Right lobe of liver (tissue), 6 donors: ENCODE measurements at places on chromosomes 1 and 21.

DNA sequence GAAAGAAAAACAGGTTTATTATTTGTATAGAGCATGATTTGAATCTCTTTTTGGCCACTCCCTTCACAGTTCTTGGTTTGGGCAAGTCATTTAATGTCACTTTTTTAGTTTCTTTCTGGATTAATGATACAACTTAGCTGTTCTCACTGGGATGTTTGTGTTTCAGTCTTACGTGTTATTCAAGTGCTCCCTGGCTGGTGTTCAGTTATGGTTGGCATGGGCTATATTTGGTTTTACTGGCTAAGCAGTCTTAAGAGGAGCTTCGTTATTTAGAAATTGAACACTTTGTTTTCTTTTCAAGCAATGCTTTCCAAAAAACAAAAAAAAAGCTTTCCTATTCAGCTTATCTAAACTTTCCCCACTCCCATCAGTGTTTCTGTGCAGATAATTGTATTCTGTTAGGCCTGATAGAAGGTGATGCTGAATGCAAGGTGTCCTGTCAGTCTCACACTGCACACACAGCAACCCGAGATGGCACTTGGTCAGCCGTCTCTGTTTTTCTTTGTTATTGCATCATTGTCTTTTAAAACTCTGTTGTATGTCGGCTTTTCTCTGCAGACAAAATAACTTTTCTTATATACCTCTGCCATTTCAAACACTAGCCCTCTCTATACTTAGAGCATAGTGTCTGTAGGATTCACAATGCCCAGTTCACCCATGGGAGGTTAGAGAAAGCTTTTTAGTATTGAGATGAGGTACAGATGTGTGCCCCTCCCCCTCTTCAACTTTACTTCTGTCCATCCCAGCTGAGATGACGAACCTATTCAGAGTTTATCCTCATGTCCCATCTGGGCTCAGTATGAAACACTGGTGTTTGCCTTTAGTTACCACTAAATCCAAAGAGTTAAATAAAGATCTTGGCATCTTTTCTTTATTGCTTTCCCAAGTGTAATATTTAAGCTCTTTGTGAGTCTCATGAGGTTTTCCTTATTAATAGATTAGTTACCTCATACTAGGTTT, 80.2 kb downstream of the VPS13D start:
- no peak for DNase-seq

DNA sequence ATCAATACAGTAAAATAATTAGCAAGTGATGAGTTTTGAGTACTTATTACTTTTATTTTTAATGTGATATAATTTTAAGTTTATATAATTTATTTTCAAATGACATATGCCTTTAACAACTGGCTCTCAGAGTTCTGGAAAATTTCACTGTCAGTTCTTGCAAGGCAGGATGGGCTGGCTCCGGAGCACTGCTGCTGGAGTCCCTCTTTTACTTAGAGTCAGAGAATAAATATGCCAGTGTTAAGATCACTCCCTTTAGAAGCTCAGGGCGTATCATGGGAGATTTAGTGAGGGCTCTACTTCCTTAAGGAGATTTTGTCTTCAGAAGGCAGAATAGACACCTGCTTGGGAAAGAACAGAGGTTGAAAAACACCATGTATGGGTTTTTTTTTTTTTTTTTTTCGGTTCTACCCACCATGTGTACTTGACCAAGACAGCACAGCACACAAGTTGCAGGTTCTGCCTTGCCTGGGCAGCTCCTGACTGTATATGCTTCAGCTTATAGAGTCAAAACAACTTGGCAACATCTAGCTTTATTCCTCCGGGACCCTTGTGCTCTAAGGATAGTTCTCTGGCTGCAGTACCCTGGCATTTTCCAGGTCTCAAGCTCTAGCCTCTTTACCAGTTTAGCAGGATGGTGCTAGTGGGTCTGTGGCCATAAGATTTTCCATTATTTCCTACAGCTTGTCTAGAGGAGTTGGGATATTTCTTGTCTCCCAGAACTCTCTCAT, 29.7 kb upstream of the FMOD start:
- no peak for DNase-seq

DNA sequence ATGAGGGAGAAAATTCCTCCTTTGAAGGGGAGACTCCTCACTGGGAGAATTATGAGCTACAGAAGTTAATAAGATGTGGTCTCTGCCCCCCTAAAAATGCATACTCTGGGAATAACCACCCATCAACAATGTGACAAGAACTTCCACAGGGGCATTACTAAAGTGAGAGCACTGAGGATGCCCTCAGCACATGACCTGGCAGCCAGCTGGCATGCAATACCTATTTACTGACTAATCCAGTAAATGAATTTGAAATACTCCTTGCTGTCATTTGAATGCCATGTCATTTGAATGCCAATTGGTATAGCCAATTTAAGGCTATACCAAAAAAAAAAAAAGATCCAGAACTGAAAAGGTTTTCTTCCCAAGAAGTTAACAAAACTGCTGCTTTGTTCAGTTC, 30.8 kb downstream of the PLPP3 start:
- peak; percentile 72 for DNase-seq

- no peak for DNase-seq
Measured at GRCh38 chr1:25355841-25356395, 17.8 kb downstream of the TMEM50A start.

GRCh38 chr1:170910273-170910672, 25.1 kb upstream of the MROH9 start:
- no peak for DNase-seq

DNA sequence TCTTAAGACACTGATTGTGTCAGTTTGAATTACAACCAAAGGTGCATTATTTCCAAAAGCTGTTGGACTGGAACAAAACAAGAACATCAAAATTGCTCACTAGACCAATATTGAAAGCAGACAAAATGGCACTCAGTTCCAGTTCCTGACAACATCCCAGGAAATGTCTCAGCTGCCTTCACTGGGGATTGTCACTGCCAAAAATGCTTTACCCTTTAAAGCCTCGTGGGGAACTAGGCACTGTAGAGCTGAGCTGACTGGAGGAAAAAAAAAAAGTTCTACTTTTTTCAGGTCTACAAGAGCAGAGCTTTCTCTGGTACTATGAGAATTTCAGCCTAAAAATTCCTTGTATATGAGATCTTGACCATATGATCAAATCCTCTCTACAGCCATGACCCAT, 21.9 kb downstream of the GPR52 start:
- no peak for DNase-seq

DNA sequence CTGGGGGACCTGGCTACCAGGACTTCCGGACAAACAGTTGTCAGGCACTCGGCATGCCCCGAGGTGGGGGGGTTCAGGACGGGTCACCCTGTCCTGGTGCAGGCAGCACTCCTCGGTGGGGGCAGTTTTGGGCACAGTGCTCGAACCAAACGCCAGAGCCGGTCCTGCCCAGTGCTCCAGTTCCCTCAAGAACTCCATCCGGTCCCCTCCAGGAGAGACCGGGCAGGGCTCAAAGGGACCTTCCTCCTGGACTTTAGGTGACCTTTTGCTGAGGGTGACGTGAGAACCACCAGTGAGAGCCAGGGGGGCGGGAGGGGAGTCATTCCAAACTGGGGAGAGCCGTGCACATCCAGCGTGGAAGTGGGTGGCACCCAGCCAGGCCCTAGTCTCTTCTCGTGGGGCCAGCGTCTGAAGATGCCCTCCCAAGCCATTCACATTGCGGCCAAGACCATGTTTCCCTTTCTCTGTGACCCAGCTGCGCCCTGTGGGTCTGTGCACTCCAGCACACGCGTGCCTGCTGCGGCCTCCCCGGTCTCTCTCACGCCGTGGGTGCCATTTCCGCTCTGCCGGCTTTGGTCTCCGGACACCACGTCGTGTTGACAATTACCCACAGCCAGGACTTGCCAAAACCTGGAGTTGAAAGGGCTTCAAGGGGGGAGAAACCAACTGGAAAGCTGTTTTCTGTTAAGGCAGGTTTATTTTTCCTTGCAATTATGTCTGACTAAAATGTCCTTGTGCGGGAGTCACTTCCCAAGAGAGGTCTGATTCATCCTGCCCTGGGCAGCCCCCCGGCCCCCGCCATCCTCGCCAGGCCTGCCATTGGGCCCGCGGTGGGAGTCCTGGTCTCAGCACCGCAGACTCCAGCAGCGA, 178.8 kb upstream of the ARHGEF16 start:
- no peak for DNase-seq

- DNase-seq: no peak
Measured at GRCh38 chr1:67937651-67938050, 104.4 kb upstream of the GNG12 start.

- no peak for DNase-seq
Measured at GRCh38 chr1:166573199-166573598, 266.1 kb upstream of the POGK start.

DNA sequence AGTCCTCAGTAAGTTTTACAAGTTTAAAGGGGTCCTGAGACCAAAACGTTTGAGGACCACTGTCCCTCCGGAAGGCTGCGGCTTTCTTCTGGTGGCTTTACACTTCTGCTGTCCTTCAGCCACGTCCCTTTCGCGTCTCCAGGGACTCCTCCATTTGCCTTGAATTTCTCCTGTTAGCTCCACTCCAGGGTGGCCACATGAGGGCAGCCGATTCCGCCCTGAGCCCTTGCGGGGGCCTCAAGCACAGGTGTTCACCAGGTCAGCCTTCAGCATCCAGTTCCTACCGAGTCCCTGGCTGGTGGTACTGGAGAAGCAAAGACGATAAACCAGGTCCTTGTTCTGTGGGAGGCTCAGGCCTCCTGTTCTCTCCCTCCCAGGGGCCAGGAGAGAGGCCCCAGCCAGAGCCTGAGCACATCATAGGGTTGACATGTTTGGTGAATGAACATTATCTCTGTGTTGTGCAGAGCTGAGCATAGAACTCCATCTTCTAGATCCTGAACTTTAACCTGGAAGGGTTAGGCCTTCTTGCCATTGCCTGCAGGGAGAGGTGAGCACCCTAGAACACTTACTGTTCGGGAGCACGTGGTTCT, 27.4 kb upstream of the COQ8A start:
- peak; percentile 73 for DNase-seq

DNA sequence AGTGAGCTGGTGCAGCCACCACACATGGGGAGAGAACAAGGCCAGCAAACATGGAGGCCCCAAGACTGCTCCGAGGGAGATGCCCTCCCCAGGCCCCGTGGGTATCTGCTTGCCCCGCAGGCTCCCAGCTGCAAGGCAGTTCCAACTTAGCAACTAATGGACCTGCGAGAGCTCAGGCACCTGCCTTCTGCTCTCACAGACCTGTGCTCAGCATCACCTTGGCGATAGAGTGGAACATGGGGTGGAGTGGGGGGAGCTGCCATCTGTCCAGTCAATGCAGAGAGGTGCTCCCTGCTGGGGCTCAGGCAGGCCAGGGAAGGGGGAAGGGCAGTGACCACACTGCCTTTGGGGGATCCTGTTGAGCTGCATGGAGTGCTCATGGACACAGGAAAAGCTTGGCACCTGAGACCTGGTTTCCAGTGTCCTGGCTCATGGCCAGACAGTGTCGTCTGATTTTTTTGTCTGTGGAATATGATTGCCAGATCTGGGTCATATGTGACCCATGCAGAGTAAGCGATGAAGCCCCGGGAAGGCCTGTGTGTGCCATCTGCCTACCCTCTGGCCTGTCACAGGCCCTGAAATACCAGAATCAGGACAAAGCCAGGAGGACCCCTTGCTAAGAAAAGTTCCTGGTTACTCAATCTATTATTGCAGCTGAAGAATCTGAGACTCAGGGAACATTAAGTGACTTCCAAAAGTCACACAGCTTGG, 39.9 kb upstream of the TENT5C start:
- DNase-seq: no peak

DNA sequence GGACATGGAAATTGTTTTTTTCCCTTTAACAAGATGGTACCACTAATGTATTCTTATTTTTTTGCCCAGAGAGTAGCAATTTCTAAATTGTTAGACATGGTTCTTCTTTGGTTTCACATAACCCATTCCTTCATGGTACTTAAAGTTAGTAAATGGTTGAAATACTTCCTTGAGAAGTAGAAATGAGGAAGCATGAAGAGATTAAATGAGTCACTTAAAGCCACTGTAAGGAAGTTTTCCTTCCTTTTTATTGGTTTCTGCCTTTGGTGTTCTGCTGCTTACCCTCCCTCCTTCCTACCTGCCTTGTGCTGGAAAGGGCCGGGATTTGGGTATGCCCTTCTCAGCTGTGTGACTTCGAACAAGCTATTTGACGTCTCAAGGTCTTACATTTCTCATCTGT, 101.0 kb downstream of the KIF26B start:
- no peak for DNase-seq

- DNase-seq: no peak
Measured at GRCh38 chr1:31010086-31010989, 55.2 kb downstream of the PUM1 start.

DNA sequence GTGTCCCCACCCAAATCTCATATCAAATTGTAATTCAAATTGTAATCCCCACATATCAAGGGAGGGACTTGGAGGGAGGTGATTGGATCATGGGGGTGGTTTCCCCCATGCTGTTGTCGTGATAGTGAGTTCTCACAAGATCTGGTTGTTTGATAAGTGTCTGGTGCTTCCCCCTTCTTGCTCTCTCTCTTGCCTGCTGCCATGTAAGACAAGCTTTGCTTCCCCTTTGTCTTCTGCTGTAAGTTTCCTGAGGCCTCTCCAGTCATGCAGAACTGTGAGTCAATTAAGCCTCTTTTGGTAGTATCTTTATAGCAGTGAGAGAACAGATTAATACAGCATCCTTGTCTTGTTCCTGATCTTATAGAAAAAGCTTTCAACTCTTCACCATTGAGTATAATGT, 6.5 kb upstream of the LRRC39 start:
- DNase-seq: no peak

GRCh38 chr1:37433171-37433570, 41.2 kb upstream of the ZC3H12A start:
- no peak for DNase-seq

DNA sequence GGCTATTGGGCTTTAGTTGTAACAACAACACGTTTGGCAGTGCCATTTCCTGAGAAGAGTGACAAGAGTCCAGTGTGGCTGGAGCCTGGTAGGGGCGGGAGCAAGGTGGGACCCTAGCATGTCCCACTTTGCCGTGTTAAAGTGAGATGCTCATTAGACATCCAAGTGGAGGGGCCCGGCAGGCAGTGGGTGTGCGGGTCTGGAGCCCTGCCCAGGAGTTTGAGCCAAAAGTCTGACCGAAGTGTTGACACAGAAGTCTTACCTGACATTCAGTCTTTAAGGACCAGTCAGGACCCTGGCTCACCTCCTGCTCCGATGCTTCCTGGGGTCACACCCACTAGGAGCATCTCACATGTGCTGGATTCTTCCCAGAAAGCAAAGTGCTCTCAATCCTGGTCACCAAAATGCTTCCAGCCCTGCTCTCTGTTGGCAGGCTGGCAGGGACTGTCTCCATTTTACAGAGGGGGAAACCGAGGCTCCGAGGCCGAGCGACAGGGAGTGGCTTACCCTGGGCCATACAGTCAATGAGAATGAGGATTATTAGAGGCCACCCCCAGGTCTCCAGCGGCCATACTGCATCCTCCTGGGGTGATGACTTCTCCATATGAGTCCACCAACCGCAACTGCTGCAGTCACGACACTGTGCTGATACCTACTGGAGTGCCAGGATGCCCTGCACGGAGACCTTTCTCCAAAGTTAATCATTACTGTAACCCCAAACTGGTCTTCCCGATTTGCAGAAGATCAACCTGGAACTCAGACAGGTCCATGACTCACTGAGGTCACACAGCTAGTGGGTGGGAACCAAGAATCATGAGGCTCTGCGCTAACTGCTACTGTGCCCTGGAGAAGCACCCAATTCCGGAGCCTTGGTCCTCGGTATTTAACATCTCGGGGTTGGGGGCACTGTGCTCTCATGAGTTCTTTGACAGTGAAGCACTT, 112.7 kb downstream of the PRDM2 start:
- no peak for DNase-seq
